EH (cell line): ENCODE measurements at places on chromosomes 12 and 14.
A peak's percentile ranks its signal among the peaks of the same experiment; 100 is the strongest.

DNA sequence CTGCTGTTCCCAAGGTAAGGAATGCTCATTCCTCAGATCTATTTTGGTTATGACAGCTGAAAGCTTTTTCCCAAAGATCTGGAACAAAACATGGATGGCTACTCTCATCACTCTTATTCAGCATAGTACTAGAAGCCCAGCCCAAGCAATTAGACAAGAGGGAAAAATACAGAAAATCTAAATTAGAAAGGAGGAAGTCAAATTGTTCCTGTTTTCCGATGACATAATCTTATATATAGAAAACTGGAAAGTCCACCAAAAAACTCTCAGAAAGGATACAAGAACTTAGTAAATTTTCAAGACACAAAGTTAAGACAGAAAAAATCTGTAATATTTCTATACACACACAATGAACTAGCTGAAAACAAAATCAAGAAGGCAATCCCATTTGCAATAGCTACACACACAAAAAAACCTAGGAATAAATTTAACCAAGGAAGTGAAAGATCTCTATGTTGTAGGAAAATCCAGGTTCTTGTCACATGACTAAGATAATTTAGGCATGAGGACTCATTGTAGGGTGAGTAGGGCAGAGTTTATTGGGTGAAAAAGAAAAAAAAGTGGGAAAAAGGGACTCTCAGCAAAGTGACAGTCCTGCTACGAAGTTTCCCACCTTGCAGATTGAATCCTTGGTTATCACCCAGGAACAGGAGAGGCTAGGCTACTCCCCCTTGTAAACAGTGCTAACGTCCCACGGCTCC is 28.6 kb upstream of the KLRB1 start:
- DNase-seq, result no peak

- no peak for DNase-seq
Measured at GRCh38 chr12:109645708-109646107, 67.9 kb upstream of the FAM222A start.

DNA sequence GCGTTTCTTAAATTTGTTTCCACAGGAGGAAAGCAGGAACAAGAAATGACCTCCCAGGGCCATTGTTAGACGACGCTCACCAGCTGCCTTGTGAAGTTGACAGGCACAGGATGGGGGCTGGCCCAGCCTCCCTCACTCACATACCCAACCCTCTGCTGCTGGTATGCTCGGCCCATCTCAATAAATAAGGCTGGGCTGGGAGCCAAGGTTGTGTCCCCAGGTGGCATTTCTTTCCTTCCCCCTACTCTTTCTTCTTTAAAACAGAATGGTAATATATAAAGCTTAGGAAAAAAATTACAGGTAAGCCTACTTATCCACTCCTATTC is 93.0 kb downstream of the ACTN1 start:
- no peak for DNase-seq

GRCh38 chr12:94140556-94140955 is 7.8 kb upstream of the PLXNC1 start:
- DNase-seq, result peak; percentile 50

DNA sequence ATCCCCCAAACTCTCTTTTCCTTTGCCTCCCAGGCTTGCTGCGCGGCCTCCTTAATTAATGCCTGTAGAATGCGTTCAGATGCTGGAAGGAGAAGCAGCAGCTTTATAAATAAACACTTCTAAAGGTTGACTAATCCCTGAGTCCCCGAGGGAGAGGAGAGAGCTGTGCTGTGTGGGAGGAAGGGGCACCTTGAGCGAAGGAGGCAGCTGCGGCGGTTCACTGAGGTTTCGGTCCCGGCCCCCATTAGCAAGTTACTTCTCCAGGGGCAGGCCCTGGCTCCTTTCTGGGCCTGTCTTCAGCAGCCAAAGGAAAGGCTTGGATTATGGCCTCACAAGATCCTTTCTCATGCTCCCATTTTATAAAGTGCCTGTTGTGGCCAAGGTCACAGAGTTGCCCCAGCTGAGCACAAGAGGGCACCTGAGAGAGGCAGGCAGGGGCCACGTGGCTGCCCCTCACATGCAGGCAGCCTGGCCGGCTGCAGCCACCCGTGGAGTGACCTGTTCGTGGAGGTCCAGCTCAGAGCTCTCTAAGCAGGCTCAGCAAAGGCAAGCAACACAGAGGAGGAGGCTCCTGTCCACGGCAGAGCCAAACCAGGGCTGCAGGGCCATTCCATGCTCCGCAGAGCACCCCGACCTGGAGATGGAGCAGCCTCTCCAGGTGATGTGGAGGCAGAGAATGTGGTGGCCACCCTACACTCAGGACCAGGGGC is 15.0 kb upstream of the CACNA2D4 start:
- peak; percentile 53 for DNase-seq

DNA sequence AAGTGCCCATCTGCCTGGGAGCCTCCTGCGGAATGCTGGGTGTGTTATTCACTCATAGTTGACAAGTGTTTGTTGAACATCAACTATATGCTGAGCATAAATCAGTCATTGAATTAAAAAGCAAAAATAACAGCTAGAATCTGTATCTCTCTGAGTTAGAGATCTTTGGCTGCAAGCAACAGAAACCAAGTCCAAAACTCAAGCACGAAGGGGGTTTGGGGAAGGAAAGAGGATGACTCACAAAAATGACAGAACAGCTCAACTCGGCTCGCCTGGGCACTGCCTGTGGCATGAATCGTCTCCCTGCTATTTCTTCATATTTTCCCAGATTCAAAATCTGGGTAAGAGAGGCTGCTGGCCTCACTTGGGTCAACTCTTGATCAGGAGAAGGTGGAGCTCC is 72.6 kb upstream of the NCOR2 start:
- DNase-seq, result peak; percentile 85

- no peak for DNase-seq
Measured at GRCh38 chr12:51448618-51449256, 24.1 kb downstream of the SLC4A8 start.

DNA sequence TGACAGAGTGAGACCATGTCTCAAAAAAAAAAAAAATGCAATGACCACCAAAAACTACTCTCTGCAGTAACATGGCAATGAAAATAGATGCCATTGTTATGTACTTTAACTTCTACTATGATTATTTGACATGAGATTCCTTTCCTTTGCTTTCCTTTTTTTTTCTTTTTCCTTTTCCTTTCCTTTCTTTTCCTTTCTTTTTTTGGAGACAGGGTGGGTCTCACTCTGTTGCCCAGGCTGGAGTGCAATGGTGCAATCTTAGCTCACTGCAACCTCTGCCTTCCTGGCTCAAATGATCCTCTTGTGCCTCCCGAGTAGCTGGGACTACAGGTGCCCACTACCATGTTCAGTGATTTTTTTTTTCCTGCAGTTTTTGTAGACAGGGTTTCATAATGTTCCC is 24.9 kb upstream of the ETFBKMT start:
- no peak for DNase-seq

- no peak for DNase-seq
Measured at GRCh38 chr14:25833341-25834126, 764.3 kb downstream of the NOVA1 start.

- no peak for DNase-seq
Measured at GRCh38 chr12:117063162-117063911, 35.9 kb downstream of the TESC start.

GRCh38 chr12:66345956-66346355 is 43.7 kb downstream of the HELB start:
- no peak for DNase-seq

DNA sequence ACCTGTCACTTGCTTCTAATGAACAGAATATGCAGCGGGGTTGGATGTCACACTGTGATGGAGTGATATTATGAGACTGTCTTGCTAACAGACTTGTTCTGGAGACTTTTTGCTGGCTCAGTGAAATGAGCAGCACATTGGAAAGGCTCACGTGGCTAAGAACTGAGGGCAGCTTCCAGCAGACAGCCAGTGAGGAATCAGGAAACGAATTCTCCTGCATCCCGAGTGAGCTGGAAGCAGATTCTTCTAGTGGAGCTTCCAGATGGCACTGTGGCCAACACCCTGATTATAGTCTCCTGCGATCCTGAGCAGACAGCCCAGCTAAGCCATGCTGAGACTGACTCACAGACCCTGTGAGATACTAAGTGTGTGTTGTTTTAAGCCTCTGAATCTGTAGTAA is 16.1 kb upstream of the TSPAN9 start:
- peak; percentile 79 for DNase-seq

DNA sequence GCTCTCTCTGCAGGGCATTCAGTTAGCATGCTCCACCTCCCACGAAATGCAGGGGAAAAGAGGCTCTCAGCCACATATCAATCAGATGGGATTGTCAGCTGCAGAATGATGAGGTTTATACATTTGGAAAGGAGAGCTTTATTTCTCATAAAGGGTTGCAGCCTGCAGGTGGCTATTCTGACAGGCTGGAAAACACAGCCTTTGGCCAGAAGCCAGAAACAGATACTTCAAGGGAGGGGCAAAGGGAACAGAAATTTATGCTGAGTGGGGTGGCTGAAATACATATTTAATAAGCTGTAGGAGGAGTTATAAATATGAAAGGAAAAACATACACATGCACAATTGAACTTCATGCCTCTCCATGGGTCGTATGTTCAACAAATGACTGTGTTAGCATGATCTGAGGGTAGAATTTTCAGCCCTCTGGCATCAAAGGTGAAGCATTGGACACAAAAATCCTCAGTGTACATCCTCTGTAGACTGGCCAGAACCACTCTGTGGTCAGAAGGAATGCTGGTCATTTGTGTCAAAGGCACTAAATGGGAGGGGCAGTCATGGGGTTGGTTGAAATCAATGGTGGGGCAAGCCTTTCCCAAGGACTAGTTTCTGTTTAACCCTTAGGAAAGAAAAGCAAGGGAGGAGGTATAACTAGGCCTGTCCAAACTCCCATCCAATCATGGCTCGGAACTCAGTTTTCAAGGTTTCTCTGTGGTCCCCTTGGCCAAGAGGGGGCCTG is 62.4 kb downstream of the TMX1 start:
- DNase-seq, result peak; percentile 63

GRCh38 chr14:54711812-54712464 is 145.0 kb downstream of the SAMD4A start:
- no peak for DNase-seq

GRCh38 chr14:71932229-71932981 is at the start of gene RGS6:
RGS6 (plus strand) TSS chr14:71932429.
- DNase-seq, result peak; percentile 3

GRCh38 chr14:105745433-105746123 is 219.2 kb downstream of the TMEM121 start:
- no peak for DNase-seq

- DNase-seq, result no peak
Measured at GRCh38 chr14:89903340-89903952, 51.1 kb downstream of the EFCAB11 start.

DNA sequence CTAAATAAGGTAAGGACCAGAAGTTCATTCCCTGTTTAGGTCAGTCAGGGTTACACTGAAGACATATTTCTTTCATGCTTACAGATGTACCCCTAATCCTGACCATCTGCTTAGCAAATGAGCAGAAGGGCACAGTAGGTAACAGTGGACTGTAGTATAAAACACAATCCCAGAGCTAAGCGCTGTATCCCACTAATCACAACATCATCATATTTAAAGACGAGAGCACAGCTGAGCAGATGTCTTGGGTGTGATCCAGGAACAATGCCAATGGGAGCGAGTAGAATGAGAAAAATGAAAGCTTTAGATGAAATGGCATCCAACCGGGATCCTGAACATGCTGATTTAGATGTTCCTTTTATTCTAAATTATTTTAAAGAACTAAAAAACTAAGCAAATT is 213.4 kb downstream of the CCER1 start:
- no peak for DNase-seq

DNA sequence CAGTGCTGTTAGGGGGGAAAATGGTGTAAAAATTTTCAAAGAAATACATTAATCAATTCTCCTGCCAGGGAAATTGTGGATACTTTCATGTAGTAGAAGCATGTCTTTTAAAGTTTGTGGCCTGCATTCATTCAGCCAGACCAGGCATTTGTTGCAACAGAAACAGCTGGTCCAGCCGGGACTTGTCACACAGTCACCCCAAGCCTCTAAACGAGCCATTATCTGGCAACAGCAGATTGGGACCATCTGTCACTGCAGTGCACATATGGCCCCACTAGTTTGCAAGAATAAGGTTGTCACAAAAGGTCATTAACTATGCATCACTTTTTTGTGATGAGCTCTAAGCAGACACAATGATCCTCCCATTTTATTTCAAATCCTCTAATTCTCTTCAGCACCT is 193.9 kb downstream of the PHLDA1 start:
- DNase-seq, result no peak

DNA sequence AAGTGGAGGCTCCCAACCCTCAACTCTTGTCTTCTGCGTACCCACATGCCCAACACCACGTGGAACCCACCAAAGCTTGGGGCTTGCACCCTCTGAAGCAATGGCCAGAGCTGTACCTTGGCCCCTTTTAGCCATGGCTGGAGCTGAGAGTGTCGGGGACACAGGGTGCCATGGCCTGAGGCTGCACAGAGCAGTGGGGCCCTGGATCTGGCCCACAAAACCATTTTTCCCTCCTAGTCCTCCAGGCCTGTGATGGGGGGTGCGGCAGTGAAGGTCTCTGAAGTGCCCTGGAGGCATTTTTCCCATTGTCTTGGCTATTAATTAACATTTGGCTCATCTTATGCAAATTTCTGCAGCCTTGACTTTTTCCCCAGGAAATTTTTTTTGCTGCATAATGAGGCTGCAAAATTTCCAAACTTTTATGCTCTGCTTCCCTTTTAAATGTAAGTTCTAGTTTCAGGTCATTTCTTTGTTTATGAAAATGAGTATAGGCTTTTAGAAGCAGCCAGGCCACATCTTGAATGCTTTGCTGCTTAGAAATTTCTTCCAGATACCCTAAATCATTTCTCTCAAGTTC is 18.7 kb upstream of the ASPG start:
- no peak for DNase-seq

DNA sequence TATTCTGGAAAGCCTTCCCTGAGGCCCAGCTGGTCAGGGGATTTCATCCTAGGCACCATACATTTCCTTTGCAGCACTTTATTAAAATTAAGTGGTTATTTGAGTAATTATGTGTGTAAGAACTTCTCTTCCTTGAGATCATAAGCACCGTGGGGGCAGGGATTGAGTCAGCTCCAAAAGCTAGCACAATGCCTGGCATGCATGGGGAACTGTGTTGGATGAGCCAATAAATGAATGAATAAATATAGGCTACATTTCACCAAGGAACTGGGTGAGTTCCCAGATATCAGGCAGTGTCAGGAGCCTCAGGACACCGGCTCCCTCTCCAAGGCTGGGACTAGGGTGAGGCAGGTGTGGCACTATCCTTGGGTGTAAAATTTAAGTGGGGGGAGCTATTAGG is 82.8 kb upstream of the FBXO21 start:
- DNase-seq, result no peak

GRCh38 chr14:33375786-33376185 is 437.1 kb downstream of the NPAS3 start:
- no peak for DNase-seq

GRCh38 chr14:50804181-50804721 is 26.7 kb downstream of the NIN start:
- DNase-seq, result peak; percentile 85

GRCh38 chr14:76782885-76783566 is 21.8 kb downstream of the VASH1 start:
- DNase-seq, result no peak

GRCh38 chr14:51676549-51676948 is 24.8 kb downstream of the FRMD6 start:
- no peak for DNase-seq

- DNase-seq, result no peak
Measured at GRCh38 chr14:90402016-90402415, 5.2 kb downstream of the CALM1 start.
